ENCODE measurements at places on chromosomes 2 and 18.

DNA sequence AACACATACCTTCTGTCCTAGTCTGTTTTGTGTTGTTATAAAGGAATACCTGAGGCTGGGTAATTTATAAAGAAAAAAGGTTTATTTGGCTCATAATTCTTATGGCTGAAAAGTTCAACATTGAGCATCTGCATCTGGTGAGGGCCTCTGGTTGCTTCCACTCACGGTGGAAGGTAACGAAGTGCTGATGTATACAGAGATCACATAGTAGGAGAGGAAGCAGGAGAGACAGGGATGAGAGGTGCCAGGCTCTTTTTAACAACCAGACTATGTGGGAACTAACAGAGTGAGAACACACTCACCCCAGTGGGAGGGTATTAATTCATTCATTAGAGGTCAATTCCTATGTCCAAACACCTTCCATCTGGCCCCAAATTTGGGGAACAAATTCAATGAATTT is 463.8 kb downstream of the DSC3 start:
- DNase-seq, result no peak

DNA sequence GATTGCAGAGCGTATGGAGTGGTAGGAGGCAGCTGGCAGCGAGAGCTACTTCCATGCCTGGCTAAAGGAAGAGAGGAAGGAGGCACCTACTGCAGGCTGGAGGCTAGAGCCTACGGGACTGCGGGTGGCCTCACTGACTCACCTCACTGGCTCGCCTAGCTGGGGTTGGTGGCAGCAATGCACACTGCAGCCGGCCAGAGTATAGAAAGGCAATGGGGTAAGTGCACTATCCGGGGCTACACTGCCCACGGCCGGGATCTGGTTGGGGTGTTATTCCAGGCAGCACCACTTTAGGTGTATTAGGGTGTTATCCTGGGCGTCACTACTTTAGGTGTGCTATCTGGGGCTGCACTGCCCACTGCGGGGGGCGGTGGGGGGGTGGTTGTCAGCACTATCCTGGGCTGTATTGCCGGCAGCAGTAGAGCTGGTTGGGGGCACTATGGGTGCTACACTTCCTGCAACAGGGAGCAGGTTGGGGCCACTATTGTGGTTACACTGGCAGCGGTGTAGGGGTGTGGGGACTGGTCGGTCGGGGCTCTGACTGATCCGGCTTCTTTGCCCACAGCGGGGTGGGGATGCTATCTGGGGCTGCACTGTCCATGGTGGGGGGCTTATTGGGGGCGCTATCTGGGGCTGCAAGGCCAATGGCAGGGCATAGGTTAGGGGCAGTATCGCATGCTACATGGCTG is 33.3 kb upstream of the ANKRD62 start:
- DNase-seq, result no peak

DNA sequence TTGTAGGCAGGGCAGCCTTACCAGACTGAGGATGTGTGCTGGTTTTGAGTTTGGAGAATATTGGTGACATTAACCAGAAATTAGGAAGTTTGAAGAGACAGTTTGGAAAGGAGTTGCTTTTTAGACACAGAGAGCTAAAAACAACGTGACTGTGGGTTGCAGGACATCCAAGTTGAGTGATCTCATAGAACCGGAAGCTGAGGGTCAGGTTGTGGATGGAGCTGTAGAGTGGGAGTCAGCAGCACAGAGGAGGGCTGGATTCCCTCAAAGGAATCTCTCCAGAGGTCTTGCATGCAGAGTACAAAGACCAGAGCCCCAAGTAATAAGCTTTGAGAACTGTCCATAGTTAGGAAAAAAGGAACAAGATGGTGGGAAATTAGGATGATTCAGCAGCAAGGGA is 9.3 kb downstream of the MAPRE3 start:
- DNase-seq, result no peak

- DNase-seq, result no peak
Observed at GRCh38 chr2:192161656-192162290, 33.0 kb downstream of the TMEFF2 start.

DNA sequence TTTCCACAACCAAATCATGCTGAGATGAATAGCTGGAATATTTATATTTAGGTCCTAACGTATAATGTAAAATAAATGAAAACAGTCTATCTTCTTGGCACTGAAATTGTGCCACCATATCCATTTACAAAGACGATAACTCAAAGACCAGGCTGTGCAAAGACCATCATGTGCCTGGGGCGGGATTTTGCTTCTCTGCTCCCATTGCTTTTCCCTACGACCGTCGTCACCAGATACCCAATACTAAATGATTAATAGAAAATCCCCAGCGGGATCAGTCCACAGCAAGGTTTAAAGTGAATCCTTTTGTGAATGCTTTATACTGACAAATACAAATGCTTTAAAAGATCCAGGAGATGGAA is 194.3 kb upstream of the ARL4C start:
- DNase-seq, result no peak

GRCh38 chr2:145411493-145411892 is 891.6 kb upstream of the ZEB2 start:
- peak; percentile 67 for DNase-seq

DNA sequence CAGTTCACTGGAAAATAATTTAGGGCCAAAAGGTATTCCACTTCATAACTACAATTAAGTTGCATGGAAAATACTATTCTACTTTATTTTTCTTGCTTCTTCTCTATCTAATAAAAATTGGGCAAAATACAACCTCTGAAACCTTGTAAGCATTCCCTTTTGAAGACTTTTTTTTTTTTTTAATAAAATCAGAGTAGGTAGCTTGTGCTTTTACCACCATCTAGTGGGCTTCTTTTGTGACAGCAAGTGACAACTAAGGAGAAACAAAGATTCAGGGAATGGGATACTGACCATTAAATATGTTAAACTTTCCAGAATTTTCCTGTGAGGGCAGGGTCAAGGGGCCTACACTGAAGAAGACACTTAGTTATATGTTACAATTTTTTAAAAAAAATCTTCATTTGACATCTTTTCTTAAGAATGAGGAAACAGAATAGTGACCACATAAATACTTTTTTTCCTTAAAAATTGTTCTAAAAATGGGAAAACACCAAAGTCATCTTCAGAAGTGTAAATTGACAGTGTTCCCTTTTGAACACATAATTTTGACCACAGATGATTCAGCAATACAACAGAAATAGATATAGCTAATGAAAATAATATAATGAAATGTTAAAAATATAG is 1183.2 kb upstream of the ACVR2A start:
- DNase-seq, result peak; percentile 2

GRCh38 chr2:3446381-3446780 is 66.9 kb downstream of the TRAPPC12 start:
- DNase-seq, result no peak

DNA sequence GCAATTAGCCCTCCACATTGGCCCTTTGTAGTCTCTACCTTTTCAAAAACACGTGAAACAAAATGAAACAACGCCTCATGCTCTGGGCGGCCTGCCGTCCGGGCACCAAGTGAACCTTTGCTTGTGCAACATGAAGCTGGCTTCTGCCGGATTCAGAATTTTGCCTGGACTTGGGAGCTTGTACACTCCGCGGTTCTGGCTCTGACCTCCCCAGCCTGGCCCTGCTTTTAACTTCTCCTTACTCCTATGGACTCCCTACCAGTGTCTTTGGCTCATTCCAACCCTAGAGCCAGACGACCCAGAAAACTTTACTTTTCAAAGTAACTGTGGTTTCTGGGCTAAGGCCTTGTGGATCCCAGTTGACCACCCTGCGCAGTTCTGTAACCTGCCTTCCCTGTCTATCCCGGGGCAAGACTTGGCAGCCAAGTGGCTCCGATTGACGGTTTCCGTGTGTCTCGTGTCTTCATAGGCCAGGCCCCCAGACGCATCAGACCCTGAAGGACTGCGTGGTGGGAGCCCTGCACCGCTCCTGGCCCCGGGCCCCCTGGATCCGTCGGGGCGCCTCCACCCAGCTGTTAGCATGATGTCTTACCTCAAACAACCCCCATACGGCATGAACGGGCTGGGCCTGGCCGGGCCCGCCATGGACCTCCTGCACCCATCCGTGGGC is 1.9 kb downstream of the OTX1 start:
- DNase-seq, result no peak

GRCh38 chr2:32189011-32189410 is 23.3 kb downstream of the SLC30A6 start:
- DNase-seq, result no peak

DNA sequence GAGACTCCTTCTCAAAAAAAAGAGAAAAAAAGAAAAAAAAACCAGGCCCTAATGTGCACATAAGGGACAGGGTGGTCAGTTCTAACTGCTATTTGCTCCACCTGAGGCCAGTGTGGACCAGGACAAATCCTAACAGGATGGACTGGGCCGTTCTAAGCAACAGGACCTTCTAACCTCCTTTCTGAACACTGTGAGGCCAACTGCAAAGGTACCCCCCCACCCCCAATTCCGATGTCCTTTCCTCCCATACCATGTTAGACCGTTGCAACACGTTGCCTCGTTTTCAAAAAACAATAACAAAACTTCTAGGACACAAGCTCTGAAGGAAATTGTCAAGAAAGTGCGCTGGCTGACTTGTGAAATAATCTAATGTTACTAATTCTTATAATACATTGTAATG is 1.2 kb downstream of the THAP4 start:
- DNase-seq, result no peak

GRCh38 chr2:199455545-199456382 is 2.0 kb downstream of the SATB2 start:
- no peak for DNase-seq

GRCh38 chr18:32669549-32670165 is 103.2 kb downstream of the KLHL14 start:
- DNase-seq, result peak; percentile 16

DNA sequence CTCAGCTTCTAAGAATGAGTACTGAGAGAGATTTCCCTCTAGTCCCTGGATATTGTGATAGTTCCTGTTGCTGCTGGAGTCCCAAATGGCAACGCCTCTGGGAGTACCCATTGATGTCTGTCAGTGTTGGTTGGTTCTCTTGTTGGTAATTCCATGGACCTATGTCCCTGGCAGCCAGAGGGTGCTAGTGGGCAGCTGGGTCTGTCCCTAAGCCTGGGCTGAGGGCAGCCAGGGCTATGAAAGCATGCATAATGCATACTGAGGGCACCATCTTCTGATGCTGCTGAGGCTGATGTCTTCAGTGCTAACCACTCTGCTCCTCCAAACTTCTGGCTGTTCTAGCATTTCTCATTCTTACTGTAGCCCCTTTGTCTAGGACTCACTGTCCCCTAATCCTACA is 35.9 kb downstream of the NABP1 start:
- no peak for DNase-seq

DNA sequence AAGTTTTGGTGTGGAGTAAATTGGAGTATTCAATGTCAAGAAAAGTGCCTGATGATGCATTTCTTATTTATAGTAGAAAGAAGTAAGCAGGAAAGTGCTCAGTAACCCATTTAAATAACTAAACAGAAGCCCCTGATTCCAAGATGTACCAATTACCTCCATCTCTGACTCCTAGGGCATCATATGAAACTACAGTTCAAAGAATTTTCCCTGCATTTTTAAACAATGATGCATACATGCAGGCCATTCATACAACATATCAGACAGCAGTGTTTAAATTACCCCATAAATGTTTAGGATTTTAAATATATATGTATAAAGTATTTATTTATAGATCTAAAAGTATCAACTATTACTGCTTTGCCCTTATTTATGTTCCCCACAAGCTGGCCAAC is 36.2 kb downstream of the FTCDNL1 start:
- no peak for DNase-seq

- no peak for DNase-seq
Observed at GRCh38 chr18:76354348-76354747, 140.7 kb downstream of the ZNF516 start.

GRCh38 chr18:670522-670921 is 13.1 kb downstream of the TYMS start:
- no peak for DNase-seq

GRCh38 chr18:54900290-54900689 is 59.0 kb downstream of the CCDC68 start:
- no peak for DNase-seq

DNA sequence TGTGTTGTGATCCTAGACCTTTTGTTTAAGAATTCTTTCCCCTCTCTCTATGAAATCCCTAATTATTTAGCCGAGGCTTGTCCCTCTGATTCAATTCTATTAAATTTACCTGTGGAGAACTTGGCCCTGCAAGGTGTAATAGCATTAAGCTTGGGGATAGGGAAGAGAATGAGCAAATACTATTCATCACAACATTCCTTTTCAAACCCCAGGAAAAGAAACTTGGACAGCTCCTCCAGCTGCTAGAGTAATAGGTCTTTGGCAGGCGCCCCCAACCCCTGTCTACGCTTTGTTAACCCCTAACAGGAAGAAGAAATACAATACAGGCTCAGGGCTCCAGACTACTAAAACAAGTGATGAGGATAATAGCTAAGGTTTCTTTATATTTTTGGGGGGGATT is 957.0 kb downstream of the CPS1 start:
- DNase-seq, result no peak

DNA sequence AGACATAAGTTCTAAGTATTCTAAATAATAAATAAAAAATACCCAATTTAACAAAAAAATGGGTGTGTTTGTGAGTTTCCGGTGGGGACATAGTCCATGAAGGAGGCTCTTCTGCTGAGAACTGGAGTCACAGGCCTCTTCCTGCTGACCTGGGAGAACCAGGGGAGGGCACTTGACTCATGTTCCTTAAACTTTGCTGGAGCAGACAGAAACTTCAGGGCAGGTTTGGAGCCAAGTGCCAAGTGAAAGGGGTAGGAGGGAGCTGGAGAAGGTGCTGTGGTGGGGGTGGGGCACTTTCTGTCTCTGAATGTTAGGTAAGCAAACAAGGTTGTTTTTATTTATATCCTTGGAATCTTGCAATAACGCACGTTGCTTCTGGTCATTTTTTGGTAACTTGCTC is 78.8 kb upstream of the TTN start:
- no peak for DNase-seq

GRCh38 chr2:76257802-76258201 is 547.1 kb upstream of the GCFC2 start:
- DNase-seq, result no peak

DNA sequence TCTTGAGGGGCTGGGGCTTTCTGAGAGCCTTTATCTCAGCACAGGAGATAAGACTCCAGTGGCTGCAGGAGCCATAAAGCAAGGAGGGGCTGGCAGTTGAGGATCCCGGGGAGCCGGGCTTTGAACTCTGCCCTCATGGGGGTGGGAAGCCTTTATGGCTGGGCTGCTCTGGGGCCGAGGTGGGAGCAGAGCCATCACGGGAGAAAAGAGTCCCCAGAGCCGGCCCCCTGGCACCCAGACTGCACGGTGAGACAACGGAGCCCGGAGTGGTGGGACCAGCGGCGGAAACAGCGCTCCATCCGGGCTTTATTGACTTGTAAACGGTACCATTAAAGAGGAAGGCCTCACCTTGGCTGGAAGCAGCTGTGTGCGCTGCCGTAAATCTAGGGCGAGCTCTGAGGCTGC is 162.6 kb downstream of the MYCN start:
- no peak for DNase-seq

- no peak for DNase-seq
Observed at GRCh38 chr2:229159405-229159804, 111.7 kb downstream of the PID1 start.

DNA sequence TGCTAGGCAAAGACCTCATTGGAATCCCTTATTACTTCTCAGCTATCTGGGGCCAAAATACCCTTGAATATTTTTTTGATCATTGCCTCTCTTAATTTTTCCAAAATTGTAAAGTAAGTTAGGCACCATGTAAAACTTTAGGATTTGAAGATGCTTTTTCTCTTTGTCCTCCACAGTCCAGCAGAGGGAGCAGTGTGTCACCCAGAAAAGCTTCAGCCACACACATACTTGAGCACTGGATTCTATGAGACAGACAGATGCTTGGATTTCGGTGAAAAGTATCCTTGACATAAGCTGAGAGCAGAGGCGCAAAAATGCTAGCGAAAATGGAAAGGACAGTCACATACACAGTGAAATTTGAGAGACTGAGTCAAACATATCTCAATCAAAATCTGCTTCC is 74.7 kb upstream of the KCNJ3 start:
- no peak for DNase-seq

All from germinal center (tissue), 1 donor.